ENCODE measurements at places on chromosomes 6 and 20.

DNA sequence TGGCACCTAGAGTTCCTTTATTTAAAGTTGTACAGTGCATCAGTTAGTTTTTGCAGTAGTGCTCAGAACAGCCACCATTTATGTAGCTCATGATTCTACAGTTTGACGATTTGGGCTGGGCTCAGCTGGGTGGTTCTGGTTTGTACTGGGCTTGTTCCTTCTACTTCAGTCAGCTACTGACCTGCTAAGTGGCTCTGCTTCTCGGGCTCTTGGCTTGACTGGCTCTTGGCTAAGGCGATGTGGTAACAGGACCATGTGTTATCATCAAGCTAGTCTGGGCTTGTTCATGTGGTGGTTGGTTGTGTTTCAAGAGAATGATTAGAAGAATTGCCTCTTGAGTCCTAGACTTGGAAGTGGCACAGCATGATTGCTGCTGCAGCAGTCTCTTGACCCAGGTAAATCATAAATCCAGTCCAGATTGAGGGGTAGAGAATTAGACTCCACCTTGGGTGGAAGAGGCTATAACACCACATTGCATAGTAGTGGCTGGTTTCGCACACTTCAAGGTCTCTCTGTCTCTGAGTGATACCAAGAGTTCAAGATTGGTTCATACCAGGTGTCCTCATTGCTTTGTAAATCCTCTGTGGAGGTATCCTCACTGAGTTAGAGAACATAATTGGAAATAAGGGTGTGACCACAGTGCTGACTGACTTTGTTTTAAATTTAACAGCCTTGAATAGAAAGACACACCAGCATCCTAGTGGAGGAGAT lies 253.0 kb downstream of the ARID1B start:
- DNase-seq: peak; percentile 50

DNA sequence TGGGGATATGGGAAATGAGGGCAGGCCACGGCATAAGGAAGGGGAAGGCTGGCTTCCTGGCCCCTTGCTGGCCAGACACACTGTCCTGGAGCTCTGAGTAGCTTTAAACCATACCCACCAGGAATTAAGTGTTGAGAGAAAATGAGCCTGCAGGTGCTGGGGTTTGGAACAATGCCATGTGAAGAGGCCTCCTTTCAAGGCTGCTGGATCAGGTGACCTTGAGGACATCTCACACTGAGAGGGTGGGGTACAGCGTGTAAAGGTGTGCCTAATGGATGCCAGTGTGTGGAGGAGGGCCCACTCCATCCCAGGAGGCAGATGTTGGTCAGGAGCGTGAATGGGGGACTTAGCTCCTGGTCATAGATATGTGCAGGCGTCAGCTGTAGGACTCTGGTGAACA lies 74.8 kb upstream of the MLN start:
- DNase-seq: peak; percentile 95

DNA sequence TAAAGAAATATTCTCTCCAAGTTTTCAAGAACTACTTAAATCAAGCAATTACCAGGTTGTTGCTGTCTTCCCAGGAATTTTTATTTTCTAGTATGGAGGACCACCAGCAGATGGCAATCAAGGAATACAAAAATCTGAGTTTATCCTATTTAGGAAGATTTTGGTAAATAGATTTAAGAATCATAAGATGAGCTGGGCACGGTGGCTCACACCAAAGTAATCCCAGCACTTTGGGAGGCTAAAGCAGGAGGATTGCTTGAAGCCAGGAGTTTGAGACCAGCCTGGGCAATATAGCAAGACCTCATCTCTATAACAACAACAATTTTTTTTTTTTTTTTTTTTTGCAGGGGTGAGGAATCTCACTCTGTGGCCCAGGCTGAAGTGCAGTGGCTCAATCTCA lies 19.3 kb upstream of the SEC63 start:
- no peak for DNase-seq

DNA sequence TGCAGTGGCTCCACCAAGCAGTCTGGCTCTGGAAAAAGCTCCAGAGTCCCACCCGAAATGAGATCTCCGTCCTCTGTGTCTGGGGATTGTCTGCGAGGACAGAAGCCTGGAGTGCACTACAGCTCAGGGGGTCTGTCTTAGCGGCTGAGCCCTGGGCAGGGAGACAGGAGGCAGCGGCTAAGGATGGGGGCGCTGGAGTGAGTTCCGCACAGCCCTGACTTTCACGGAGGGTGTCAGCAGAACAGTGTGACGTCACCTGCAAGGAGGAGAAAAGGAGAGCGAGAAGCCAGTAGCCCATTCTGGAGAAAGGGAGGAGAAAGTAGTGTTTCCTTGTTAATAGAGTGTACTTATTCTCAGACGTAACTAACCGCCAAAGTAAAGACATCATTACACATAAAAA lies 97.6 kb downstream of the FAM50B start:
- DNase-seq: no peak

- DNase-seq: no peak
Measured at GRCh38 chr6:132410830-132411229, 9.6 kb upstream of the MOXD1 start.

GRCh38 chr6:166375013-166375412 lies 7.7 kb downstream of the MPC1 start:
- no peak for DNase-seq

DNA sequence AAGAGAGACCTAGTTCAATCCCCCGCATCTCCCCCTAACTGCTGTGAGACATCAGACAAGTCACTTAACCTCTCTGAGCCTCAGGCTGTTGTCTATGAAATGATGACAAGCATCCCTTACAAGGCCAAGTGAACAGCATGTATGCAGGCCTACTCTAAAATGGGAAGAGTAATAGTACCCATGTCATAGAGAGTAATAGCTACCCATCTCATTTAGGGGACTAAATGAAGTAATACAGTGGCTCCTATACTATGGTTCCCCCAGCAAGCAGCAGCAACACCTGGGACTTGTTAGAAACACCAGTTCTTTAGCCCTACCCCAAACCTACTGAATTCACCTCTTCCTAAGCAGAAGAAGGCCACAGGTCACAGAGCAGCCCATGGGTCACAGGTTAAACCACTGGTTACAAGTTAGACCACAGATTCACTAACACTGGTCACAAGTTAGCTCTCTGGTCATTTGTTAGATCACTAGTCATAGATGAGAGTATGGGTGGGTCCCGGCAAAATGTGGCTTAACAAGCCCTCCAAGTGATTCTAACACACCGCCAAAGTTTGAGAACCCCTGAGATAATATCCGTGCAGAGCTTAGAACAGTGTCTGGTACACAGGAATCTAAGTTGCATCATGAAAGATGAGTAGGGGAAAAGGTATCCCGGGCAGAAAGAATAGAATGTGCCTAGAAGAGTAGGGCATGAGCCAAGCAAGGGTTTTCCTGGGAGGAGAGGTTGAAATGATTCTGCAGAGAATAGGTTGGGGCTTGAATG lies 1.4 kb downstream of the DEFB124 start:
- DNase-seq: no peak

- no peak for DNase-seq
Measured at GRCh38 chr6:44497807-44498206, 110.3 kb downstream of the CDC5L start.

- DNase-seq: no peak
Measured at GRCh38 chr6:149045404-149045803, 272.1 kb upstream of the TAB2 start.

DNA sequence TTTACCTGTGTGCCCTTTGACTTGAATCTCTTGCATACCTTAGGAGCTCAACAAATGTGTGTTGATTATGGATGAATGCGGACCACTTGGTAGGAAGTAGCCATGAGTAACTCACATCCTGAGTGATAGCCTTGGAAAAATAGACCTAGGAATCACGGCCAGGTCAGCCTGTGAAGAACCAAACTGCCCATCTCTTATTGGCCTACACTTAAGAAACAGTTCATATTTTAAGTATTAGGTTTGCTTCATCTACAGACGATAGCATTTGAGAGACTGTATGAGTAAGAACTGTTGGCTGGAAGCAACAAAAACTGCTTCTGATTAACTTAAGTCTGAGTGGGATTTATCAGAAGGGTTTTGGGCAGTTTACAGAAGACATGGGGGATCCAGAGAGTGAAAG lies 320.1 kb upstream of the PRND start:
- DNase-seq: no peak

DNA sequence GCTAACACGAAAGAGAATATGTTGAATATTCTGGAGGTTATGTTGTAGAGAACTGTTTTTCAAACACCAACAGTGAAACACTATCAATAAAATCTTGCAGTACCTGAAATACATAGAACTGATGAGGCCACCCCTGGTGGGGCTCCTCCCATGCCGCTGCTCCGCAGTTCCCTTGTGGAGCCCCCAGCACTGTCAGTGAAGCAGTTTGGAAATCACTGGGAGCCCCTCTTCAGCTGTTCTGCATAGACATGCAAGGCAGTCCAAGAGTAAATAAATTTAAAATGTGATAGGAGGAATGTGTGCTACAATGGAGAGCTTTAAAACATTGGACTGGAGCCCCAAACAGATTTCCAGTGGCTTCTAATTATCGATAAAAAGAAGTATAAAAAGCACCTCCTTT lies 189.4 kb downstream of the FNDC1 start:
- DNase-seq: no peak

- no peak for DNase-seq
Measured at GRCh38 chr20:17142666-17143065, 84.2 kb upstream of the PCSK2 start.

DNA sequence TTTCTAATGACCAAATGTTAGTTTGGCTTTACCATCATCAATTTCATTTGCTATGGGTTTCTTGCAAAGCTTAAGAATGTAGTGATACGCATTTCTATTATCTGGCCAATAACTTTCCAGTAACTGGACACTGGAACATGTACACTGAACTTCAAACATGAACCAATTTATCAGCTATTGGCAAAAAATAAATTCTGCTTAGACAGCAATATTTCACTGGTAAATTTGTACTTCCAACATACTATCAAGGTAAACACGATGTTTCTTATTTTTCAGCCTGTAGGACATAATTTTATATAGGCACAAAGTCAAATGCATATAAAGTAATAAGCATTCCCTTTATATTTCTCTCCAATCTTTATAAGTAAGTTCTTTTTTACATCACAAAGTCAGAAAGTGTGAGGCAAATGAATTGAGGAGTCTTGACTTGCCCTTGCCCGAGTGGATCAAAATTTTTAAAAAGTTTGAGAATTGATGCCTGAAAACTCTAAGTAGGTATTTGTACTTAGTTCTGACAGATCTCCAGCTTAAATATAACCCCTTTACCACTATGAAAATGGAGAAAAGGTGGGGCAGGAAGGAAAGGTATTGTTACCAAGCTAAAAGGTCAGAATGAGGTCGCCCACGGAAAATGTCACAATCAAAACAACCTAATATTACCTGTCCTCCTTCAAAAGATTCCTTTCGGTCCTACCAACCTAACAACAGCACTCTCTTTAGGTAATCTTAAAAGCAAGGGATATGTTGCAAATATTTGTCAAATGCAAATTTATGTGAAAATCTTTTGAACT lies 41.3 kb downstream of the STK38 start:
- no peak for DNase-seq

- no peak for DNase-seq
Measured at GRCh38 chr20:46801003-46801702, 91.7 kb downstream of the SLC2A10 start.

- no peak for DNase-seq
Measured at GRCh38 chr20:33229843-33230242, 6.0 kb upstream of the BPIFA1 start.

DNA sequence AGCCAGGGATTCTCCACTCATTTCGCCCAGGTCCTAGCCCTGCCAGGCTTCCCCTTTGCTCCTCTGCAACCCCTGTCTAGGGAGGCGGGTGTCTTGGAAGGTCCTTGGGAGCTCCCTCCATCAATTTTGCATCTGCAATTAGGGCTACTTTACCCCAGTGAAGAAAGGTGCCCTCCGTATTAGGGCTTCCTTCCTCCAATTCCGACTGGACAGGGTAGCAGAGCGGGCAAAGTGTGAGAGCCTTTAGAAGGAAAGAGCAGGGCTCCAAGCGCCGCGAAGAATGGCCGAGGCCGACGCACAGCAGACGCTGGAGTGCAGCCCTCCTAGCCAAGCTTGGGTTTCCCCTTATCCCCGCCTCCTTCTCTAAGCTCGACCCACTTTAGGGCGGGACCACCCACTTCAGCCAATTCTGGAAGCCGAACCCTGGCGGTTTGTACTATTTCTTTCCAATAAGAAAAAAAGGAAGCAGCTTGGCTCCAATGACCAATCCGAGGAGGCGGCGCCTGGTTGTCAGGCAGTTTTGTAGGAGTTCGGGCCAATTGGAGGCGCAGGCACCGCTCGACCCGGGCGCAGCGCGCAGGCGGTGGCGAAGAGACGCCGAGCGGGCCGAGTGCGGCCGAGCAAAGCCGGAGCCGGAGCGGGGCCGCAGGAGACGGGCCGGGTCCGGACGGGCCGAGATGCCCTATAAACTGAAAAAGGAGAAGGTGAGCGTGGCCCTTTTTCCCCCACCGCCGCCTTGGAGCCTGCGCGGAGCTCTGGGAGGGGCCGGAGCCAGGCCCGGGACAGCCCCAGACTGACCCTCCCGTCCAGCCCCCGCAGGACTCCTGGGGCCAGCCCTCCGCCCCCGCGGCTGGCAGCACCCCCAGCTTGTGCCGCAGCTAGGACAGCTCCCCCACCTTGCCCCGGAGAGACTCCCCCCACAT lies at the start of gene PPP2R5D:
Gene PPP2R5D, plus strand, starts transcription at position 570 of the 923 bp plus-strand sequence. Its CDS starts 108 bp downstream, at position 678.
- peak; percentile 99 for DNase-seq

- DNase-seq: no peak
Measured at GRCh38 chr20:3712279-3712873, at the start of gene SIGLEC1. Gene SIGLEC1 (minus strand): TSS chr20:3712600. CDS start chr20:3707128, 5,472 bp downstream.

GRCh38 chr6:642805-643204 lies 14.1 kb downstream of the HUS1B start:
- DNase-seq: no peak

- no peak for DNase-seq
Measured at GRCh38 chr6:40896696-40897095, 142.3 kb downstream of the UNC5CL start.

DNA sequence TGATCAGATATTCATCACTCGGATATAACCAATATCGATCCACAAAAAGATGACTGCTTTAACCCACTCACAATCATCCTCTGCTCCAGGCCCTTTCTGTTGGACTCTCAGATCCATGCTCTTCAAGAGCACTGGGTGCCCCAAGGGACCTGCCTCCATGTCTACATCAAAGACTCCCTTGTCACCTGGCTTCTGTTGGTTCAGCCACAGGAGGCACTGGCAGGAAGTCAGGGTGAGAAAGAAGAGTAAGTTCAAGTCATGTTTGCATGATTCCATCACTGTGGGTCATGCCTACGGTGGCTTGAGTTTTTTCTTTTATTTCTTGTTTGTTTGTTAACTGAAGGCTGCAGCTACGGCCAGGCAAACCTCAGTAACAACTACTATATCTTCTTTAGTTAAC lies 243.3 kb downstream of the ADGRG6 start:
- no peak for DNase-seq

- no peak for DNase-seq
Measured at GRCh38 chr6:161050134-161050765, 58.7 kb downstream of the MAP3K4 start.

Data from NCI-H510A (cell line).